AG20443 (cell line): ENCODE measurements at places on chromosomes 6 and 20.

DNA sequence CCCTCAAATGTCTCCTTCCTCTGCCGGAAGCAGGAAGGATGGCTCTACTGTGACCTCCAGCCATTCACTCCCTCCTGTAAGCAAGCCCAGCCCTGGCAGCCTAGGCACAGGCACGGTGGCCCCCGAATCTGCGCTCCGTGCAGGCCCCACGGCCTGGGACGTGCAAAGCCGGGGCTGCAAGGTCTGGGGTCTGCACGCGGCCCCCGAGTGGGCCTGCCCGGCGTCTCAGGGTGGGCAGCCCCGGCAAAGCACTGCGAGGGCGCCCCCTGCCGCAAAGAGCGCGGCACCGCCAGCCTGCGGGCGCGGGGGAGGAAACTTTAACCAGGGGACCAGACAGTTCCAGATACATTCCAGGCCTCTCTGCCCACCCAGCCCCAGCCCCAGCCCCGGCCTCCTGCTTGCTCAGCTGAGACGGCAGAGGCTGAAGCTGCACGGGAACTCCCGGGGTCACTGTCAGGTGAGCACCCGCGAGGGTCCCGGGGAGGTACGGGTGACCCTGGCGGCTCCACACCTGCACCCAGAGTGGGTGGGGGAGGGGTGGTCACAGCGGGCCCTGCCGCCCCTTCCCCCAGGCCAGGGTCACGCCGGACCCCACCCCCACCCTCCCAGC, 98.8 kb downstream of the ASXL1 start:
- DNase-seq: peak; percentile 93

DNA sequence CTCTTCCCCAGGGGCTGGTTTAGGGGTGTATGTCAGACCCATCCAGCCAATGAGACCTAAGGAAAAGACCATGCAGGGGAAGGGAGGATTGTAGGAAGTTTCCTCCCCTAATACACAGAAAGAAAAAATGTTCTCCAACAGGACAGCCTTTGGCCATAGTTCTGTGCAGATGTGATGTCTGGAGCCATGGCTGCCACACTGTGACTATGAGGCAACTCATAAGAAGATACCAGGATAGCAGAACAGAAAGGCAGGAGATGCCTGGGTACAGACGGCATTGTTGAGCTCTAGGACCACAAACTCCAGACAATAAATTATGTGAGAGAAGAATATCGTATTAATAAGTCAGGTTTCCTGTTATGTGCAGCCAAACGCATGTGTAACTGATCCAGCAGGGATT, 156.7 kb downstream of the PREX1 start:
- no peak for DNase-seq

DNA sequence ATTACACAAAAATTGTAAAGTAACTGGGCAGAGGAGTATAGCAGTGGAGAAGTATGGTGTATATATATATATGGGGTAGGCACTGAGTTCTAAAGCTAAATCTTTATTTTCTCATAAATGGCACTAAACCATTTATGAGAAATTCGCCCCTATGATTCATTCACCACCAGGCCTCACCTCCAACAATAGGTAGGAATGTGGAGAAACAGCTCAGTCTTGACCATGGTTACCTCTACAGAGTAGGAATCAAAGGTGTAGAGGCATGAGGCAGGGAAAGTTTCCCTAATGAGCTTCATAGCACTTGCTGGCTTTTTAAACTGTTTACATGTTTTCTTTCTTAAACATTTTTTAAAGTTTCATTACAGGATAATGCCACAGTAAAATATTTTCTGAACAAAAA, 36.9 kb upstream of the SUMO4 start:
- DNase-seq: no peak

GRCh38 chr6:112649853-112650252, 302.7 kb downstream of the RFPL4B start:
- no peak for DNase-seq
